ENCODE measurements at places on chromosomes 4 and X. TPM values are rescaled to one million over a fixed set of nuclear protein-coding genes. Genes with fewer than 3 reads are reported as not detected.
A peak's percentile ranks its signal among the peaks of the same experiment; 100 is the strongest.

GRCh38 chr4:114782415-114783214 is 184.0 kb downstream of the UGT8 start:
- DNase-seq: no peak

- no peak for DNase-seq
Observed at GRCh38 chr4:39486221-39486804, 27.5 kb downstream of the LIAS start.

DNA sequence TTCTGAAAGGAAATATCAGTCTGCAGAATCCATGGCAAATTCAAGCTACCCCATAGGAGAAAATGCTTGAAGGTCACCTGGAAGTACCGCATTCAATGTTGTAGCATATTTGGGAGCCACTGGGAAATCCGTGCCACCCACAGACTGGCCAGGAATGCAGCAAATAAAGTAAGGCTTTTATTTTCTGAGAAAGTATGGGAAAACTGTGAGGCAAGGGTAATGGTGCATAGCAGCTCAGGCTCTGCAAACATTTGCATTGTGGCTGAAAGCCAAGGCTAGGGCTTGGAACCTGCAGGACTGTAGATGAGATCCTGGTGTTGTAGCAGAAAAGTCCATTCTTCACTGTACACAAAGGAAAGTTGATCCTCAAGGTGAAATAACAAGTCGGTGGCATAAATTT is 450.9 kb upstream of the NR3C2 start:
- no peak for DNase-seq

- no peak for DNase-seq
Observed at GRCh38 chr4:73477176-73477575, 4.4 kb upstream of the AFM start.

GRCh38 chrX:135328421-135329005 is 19.2 kb downstream of the ETDC start:
- no peak for DNase-seq

- DNase-seq: peak; percentile 96
Observed at GRCh38 chr4:73258686-73259570, at the start of gene ANKRD17. TSS of gene ANKRD17 (minus strand) at chr4:73258798. CDS start at chr4:73258668, 130 bp downstream.

GRCh38 chr4:52566136-52567031 is 92.7 kb downstream of the USP46 start:
- DNase-seq: peak; percentile 37

CCKAR gene
- total RNA-seq: 0.43 TPM
